ENCODE measurements at places on chromosomes 12 and 14.
A peak's percentile ranks its signal among the peaks of the same experiment; 100 is the strongest.

- DNase-seq: peak; percentile 38
Observed at GRCh38 chr14:75654127-75654732, 6.4 kb downstream of the ERG28 start.

DNA sequence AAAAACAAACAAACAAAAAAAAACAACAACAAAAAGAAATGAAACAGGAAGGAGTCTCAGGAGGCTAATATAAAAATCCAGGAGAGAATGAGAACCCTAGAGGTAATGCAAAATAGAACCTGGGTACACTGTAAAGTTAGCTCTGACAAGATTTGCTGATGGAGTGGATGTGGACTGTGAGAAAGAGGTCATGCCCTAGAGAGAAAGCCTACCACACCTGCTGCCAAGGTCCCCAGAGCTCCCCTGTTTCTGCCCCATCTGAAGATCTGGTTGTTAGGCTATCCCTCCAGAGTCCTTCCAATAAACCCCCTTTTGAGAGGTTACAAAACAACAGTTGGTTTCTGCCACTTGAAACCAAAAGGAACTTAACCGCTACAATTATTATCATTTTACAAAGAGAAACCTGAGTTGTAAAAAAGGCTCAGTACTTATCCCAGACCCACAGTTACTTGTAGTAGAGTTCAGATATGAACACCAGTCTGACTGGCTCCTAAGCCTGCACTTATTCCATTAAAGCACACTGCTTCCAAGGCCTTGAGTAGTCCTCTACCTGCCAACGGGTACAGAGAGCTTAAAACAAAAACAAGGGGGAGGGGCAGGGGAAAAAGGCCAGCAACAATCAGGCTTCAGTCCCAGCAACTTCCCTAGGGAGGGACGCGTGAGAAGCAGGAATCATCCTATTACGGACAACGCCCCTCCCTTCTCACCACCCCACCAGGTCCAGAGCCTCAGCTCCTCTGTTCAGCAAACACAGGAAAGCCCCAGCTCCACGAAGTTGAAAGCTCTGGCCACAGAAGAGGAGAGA, 27.7 kb downstream of the PPP1R13B start:
- DNase-seq: peak; percentile 90

DNA sequence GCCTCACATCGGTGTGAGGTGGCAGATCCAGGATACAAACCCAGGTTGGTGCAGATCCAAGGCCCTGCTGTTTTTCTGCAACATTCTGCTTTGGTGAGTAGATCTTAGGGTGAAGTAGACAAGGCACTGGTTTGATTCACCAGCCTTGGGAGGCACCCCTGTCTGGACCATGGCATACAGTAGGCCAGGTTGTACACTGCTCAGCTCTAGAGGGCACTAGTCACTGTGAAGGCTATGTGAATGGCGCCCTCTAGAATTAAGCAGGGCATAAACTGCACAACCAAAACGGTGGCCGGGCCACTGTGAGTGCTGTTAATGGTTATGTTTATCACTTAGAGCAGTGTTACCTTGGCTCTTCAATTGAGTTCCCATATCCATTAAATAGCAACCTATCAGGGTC, 280.6 kb upstream of the PWP1 start:
- peak; percentile 53 for DNase-seq

DNA sequence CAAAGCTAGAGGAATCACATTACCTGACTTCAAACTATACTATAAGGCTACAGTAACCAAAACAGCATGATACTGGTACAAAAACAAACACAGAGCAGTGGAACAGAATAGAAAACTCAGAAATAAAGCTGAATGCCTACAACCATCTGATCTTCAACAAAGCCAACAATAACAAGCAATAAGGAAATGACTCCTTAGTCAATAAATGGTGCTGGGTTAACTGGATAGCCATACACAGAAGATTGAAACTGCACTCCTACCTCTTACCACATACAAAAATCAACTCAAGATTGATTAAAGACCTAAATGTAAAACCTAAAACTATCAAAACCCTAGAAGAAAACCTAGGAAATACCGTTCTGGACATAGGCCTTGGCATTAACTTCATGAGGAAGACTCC, 182.6 kb upstream of the CNOT2 start:
- no peak for DNase-seq

- no peak for DNase-seq
Observed at GRCh38 chr12:43066471-43066870, 476.9 kb upstream of the PRICKLE1 start.

DNA sequence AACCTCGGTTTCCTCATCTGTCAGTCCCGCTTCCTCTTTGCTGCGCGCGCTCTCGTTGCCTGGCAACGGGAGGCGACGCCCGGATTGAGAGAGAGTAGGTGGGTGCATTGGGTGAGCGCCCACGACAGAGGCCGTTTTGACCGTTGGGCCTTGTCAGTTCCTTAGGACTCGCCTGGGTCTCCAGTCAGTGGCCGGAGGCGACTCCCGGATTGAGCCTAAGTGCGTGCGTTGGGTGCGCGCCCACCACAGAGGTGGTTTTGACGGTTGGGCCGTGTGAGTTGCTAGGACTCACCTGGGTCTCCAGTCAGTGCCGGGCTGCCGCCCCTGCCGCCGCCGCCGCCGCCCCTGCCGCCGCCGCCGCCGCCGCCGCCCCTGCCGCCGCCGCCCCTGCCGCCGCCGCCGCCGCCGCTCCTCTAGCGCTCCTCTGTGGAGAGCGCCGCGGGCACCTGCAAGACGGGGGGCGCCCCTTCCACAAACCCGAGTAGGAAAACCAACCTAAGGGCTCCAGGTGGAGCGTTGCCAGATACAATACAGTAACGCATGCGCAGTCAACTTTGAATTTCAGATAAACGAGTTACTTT, 37.2 kb downstream of the APOBEC1 start:
- no peak for DNase-seq

GRCh38 chr14:67820428-67820971, 921 bp downstream of the RAD51B start:
- DNase-seq: no peak

GRCh38 chr12:19404242-19404880, 34.9 kb upstream of the AEBP2 start:
- DNase-seq: no peak

DNA sequence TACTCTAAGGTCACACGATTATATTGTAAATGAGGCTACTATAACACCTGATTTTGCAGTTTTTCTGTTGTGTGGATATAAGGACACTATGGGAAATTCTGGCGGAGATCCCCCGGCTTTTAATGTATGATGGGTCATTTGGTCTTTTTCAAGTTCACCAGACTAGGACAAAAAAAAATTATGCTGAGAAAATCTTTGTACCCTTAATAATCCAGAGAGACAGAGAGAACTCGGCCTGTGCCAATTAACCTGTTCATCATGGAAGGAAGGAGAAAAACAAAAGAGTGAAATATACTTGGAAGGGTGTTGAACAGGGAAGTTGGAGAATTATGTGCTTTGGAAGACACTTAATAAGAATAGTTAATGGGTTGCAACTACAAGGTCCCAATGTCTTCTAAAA, 62.2 kb upstream of the KICS2 start:
- DNase-seq: no peak

DNA sequence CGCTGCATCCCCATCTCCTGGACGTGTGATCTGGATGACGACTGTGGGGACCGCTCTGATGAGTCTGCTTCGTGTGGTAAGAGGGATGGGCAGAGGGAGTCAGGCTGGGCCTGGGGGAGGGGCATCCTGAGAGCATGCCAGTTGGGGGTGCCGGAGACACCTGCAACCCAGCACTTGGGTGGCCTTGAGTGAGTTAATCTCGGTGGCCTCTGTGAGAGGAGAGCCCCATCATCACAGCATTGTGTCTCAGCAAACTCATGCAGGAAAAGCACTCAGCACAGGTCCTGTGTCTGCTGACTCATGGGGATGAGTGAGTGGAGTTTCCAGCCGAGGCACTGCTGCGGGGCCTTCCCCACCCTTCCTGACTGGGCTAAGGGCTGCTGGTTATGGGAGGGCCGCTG, 19.6 kb upstream of the LRP1-AS start:
- DNase-seq: no peak

DNA sequence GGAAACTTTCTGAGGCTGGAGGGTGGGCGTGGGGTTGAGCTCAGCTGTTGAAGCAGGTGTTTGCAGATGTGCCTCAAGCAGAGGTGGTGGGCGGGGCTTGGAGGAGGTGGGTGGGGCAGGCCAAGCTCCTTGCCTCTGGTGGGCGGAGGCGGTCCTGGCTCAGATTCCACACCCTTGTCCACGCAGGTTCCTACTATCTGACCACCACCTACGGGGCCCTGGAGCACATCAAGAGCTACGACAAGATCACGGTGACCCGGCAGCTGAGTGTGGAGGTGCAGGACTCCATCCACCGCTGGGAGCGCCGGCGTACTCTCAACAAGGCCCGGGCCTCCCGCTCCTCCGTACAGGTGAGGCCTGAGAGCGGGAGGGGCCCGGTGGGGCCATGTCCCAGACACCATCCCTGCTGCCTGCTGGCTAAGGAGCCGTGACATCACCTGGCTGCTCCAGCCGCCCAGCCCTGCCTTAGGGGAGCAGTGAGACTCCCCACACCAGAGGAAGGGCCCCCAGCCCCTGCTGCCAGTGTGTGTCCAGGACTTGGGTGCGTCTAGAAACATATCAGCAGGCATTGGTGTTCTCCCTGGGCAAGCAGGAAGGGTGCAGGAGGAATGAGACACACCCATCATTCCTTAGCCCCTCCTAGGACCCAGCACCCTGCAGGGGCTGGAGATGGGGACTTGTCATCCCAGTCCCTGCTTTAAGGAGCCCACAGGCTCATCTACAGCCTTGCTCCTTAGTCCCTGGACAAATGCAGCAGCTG, 63.4 kb downstream of the LGMN start:
- no peak for DNase-seq

GRCh38 chr12:115223322-115223721, 539.3 kb upstream of the TBX3 start:
- DNase-seq: peak; percentile 6

DNA sequence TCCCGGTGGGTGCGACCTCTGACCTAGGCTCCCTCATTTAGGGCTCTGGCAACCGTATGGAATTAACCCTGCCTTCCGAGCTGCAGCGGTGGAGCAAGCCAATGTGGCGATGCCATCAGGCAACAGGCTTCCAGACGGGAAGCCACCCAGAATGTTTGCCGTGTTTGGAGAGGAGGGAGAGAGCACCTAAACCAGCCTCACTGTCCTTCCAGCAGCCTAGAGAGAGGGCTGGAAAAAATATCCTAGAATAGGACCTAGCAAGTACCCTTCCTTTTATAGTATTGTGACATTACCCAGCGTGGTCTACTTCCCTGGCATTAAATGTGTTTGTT, 287 bp upstream of the SLC2A13 start:
- peak; percentile 60 for DNase-seq

DNA sequence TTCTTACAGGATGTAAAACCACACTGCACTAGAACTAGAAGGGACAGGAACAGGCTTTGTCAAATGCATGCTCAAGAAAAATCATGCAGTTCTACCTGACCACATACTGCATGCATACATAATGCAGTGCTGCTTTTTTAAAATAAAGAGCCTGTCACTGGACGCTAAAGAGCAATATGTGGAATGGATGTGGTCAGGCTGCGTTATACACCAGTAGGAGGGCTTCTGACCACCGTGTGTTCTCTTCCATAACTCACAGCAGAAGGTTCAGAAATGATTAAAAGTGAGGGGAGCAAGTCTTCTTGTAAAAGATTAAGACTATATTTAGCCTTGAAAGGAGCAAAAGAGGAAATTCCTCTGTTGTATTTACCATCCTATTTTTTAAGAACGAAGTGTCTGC, 392.0 kb downstream of the EMP1 start:
- no peak for DNase-seq

GRCh38 chr12:42790761-42791151, 201.2 kb upstream of the PRICKLE1 start:
- DNase-seq: no peak

DNA sequence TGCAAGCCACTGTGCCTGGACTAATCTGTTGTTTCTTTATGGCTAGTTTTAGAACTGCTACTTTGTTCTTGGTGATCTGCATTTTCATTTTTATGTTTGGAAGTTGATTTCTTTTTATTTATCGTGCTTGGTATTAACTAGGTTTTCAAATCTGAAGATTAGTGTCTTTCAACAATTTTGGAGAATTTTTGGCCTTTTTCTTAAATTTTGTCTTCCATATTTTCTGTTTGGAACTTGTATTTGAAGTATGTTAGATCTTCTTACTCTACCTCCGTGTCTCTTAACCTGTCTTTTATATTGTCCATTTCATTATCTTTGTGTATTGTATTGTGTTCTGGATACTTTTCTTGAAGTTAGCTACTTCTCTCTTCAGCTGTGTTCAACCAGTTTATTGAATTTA, 9.5 kb downstream of the FRS2 start:
- DNase-seq: no peak

DNA sequence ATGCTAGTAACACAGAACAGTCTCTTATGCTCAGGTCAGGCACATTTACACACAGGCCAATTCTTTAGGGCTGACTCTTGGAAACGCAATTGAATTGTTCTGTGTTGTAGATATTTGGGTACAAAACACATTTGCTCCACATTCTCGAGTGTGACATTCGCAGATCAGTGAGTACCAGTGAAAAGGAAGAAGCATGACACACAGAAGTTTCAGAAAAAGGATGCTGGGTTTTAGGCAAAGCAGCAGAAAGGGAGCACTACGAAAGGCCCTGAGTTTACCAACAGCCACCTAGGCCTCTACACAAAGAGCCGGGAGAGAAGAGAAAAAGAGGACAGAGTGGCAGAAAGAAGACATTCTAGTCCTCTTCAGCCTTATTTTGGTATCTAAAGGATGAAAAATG, 254.4 kb upstream of the BTG1 start:
- no peak for DNase-seq

GRCh38 chr14:104393898-104394381, 185.6 kb upstream of the C14orf180 start:
- no peak for DNase-seq

- DNase-seq: no peak
Observed at GRCh38 chr14:90518941-90519256, 122.1 kb downstream of the CALM1 start.

DNA sequence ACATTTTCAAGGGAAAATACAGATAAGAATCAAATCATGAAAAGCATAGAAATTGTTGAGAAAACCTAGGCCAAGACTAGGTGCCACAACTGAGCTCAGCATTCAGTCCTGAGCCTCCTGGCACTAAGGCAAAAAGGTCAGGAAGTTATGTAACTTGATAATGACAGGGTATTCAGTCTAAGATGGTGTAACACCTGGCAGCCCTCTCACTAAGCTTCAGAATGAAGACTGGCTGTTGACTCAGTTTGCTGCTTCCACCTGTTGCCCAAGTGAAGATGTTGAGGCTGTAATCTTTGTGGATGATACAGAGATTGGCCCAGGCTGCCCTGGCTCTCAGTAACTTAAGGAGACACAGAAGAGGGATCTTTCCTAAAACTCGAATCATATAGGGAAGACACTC, 19.6 kb downstream of the PROX2 start:
- DNase-seq: no peak

DNA sequence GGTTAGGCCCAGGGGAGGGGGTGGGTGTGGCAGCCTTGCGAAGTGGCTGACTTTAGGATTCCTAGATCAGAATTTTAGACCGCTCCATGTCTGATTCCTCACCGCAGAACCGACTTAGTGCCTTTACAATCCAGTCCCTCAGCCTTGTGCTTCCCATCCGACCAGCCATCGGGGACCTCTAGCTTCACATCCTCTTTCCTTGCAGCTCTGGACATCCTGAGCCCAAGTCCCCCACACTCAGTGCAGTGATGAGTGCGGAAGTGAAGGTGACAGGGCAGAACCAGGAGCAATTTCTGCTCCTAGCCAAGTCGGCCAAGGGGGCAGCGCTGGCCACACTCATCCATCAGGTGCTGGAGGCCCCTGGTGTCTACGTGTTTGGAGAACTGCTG, 557 bp downstream of the COPS7A start:
- no peak for DNase-seq

All from NCI-H1105 (cell line).